ENCODE measurements at places on chromosomes 7 and 10. TPM values are rescaled to one million over a fixed set of nuclear protein-coding genes. Genes with fewer than 3 reads are reported as not detected.

DNA sequence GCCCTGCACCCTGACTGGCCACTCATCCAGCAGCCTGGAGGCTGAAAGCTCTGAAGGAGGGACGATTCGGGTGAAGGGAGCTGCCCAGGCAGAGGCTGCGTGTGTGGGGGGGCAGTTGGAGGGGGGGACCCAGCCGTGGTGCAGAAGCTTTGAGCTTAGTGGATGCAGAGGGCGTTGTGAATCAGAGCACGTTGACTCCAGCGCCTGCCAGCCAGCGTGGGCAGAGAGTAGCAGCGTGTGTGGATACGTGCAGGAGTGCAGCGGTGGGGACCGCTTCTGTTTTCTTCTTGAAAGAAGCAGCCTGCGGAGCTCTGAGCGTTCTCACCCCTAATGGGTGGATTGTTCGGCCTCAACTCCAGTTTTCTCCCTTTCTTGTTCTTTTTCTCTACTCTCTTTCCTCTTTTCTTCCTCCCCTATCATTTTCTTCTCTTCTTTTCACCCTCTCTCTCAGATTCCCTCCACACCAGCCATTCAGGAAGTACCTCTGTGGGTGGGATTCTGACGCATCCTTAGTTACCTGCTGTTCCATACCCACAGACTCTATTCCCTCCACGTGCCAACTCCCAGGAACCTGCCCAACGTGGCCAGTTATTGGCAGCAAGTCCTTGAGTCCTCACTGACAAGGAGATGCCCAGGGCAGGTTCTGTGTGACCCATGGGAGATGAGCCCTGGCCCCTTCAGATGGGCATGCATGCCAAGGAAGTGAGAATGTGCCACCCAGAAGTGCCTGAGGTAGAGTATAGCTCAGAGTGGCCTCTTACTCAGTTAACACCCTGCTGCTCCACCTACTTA lies 47.4 kb downstream of the SORCS3 start:
- DNase-seq = peak; percentile 84

DNA sequence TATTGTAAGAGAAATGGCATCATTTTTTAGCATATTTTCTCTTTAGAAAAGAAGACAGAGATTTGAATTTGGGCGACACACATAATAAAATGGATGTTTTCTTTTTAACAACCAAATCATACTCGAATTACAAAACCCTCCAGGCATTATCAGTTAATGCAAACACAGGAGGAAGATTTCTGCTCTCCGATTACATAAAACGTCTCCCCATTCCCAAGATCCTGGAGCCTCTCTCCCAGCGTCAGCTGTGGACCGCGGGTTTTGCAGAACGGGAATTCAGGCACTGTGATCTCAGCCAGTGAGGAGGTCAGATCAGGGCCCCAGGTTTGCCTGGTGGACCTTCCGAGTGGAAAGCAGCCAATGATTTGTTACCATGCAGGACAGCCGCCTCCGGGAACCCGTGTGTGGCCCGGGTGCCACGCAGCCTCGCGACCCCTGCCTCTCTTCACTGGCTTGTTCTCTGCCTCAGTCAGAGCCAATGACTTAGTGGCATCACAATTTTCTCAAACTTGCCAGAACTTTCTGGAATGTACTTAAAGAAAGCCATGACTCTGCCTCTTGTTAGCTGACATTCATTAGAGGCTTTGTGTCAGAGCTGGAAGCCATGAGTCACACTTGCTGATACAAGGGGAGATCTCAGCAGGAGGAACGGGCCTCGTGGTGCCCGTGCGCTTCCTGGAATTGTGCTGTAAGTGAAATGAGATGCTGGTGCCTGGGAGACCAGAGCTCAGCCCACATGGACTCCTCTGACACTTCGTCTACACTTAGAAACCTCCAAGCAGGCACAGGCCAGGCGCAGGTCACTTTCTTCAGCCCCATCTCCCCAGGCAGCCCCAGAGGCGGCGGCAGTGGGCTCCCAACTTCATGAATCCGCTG lies 246.1 kb downstream of the KLF6 start:
- no peak for DNase-seq

- no peak for DNase-seq
Observed at GRCh38 chr7:102069931-102070629, 216.6 kb upstream of the SH2B2 start.

GRCh38 chr10:133401981-133402725 lies 8.2 kb downstream of the MTG1 start:
- DNase-seq = no peak

GRCh38 chr7:94264756-94265155 lies 129.9 kb upstream of the COL1A2 start:
- DNase-seq = no peak

GRCh38 chr7:33902746-33903145 lies 2.6 kb upstream of the BMPER start:
- DNase-seq = no peak

DNA sequence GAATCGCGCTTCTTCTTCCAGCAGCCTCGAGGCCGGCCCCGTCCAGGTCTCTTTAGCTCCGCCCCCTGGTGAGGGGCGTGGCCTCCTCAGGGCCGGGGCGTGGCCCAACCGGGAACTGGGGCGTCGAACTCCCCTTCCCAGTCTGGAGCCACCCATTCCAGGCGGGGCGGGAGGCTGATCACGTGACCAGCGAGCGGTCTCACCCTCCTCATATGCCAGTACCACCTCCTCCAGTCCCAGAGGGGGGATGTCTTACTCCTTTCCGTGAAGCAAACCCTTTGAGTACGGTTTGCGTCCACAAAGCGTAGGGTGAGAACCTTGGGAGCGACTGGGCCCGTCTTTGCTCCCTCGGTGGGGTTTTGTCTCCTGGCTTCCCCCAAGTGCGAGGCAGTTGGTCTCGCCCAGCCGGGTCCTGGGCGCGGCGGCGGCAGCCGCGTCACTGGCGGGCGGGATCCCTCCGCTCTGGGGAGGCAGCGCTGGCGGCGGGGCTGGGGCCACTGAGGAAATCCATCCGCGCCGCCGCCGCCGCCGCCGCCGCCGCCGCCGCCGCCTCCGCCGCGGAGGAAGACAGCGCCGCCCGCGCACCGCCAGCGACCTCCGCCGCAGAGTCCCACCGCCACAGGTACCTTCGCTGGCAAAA lies at the start of gene GNB2:
Gene GNB2, plus strand, starts transcription at position 439 of the 640 bp plus-strand sequence. CDS start 2,526 bp downstream, outside the sequence.
- DNase-seq = peak; percentile 99

DNA sequence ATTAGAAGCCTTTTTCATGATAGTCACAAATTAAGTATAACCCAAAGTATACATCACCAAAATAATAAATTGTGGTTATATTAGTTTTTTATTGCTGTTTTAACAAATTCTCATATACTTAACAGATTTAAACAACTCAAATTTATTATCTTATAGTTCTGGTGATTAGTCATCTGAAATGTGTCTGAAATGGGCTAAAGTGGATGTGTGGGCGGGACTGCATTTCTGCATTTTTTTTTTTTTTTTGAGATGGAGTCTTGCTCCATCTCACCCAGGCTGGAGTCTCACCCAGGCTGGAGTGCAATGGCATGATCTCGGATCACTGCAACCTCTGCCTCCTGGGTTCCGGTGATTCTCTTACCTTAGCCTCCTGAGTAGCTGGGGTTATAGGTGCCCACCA lies 891.5 kb upstream of the CELF2 start:
- no peak for DNase-seq

GRCh38 chr10:47458466-47459154 lies 25.3 kb downstream of the ANXA8 start:
- DNase-seq = no peak

- no peak for DNase-seq
Observed at GRCh38 chr7:107846324-107846723, 43.3 kb upstream of the SLC26A3 start.

- no peak for DNase-seq
Observed at GRCh38 chr7:131354390-131354789, 26.7 kb downstream of the MKLN1 start.

GRCh38 chr10:78806681-78807221 lies 262.0 kb upstream of the ZMIZ1 start:
- no peak for DNase-seq

DNA sequence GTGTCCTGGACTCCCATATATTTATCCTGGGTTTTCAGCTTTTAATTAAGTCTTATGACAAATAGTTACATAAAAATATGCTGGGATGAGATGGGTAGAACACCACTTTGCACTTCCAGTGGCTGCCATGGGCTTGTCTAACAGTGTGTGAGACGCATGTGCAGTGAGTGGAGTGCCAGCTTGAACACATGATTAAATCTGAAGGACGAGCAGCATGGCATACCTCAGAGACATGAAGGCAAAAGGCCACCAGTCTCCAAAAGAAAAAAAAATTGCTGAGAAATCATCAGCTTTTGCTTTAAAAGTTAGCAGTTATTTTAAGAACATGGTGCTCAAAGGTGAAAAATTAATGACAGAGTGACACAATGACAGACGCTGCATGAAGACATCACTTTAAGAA lies 139.0 kb upstream of the ADCY1 start:
- DNase-seq = no peak

DNA sequence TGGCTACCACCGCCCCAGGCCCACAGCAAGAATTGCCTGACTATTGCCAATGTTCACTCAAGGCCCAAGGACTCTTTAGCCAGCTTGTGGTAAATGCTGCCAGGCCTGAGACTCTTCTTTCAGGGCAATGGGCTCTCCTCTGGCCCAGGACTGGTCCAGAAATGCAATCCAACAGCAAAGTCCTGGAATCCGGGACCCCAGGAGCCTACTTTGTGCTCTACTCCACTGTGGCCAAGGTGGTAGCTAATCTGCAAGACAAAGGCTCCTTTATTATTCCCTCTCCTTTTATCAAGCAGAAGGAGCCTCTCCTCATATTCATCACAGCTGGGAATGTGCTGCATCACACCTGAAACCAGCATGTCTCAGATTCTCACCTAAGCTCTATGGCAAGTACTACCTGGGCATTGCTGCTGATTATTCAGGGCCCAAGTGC lies 107.6 kb upstream of the PRSS58 start:
- DNase-seq = no peak

GRCh38 chr10:98414932-98415730 lies at the start of gene PYROXD2:
TSS of gene PYROXD2 (minus strand) at chr10:98415182. CDS start at chr10:98415135, 47 bp downstream.
- DNase-seq = peak; percentile 35

DNA sequence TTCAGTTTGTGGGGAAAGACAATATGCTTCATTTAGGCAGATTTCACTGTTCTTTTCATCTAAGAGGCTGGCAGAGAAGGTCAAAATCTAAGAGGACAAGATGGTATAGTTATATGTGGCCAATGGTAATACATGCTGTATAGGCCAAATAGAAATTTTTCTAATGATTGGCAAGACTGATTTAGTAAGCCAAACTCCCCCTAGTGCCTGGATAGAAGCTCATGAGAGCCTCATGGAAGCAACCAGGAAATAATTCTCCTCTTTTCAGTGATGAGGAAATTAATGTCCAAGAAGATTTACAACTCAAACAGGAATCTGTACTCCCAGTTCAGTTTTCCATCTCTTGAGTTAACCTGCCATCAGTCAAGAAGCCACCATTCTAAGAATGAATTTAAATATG lies 253.6 kb upstream of the PHF14 start:
- DNase-seq = no peak

DNA sequence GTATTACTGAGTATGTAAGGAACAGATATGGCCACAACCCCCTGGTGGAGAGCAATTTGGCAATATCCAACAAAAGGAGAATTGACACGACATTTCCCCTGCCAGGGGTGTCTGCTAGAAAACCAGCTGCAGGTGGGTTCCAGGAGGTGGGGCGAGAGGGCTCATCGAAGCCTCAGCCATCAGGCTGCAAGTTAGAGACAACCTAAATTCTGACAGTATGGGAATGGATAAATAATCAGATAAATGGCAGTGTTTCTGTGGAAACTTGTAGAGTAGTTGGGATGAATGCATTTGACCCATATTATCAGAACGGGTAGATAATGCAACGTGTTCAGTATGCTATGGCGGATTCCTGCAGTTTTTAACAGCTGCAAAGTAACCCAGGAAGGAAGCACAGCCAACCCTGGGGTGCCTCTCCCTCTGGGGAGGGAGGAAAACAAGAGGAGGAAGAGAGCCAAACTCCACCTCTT lies 3.5 kb downstream of the TMEM273 start:
- DNase-seq = no peak

GRCh38 chr10:89659143-89660131 lies 14.4 kb upstream of the PANK1 start:
- no peak for DNase-seq

DNA sequence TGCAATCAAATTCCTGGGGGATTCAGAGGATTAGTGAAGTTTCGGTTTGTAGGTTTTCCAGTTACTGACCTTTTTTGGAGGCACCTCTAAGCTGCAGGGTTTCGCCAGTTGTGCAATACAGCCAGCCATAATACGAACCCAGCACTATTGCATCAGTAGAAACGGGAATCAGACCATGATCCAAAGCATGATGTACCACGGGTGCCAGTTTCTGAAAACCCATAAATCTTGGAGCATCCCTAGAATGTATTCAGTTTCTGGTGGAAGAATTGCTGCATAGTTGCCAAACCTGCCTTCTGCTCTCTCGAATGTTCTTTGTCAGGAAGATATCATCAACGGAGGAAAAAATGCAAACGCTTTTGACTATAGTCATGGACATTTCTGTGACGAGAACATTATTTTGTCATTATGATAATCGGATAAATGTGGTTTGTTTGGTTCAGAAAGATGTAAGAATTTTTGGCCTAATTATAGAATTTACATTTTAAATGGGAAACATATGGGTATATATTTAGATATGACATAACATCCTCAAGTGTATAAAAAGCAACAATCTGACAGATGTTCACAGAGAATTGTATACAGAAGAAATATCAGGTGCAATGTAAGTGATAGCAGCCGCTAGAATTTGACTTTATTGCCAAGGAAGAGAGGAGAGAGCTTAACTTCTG lies 186.2 kb upstream of the PRKCQ start:
- no peak for DNase-seq

DNA sequence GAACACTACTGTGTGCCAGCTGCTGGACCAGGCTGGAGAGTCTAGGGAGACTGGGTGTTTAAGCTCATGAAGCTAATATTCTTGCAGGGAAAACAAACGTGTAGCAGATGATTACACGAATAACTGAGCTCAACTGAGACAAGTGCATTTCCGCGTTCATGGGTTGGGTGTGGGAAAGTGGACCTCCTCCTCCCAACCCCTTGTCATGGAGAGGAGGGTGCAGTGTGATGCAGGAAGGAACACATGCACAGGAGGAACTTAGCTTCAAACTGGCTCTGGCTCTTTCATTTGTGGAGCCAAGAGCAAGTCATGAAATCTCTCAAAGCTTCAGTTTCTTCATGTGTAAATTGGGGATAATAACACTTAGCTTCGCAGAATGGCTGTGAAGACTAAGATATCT lies 204.3 kb downstream of the ARHGAP12 start:
- DNase-seq = no peak

The WDR86 gene
- polyA plus RNA-seq = 54.5 TPM

The GPR15LG gene
- not detected for polyA plus RNA-seq

The LIPN gene
- polyA plus RNA-seq = not detected

The GRM3 gene
- 28.4 TPM for polyA plus RNA-seq

The ATRNL1 gene
- 11.7 TPM for polyA plus RNA-seq

The PROSER2 gene
- polyA plus RNA-seq = 5.0 TPM

The CRTAC1 gene
- polyA plus RNA-seq = 65.6 TPM

All from spinal cord (tissue), 10 donors.